ENCODE measurements at places on chromosomes 5 and 9.

DNA sequence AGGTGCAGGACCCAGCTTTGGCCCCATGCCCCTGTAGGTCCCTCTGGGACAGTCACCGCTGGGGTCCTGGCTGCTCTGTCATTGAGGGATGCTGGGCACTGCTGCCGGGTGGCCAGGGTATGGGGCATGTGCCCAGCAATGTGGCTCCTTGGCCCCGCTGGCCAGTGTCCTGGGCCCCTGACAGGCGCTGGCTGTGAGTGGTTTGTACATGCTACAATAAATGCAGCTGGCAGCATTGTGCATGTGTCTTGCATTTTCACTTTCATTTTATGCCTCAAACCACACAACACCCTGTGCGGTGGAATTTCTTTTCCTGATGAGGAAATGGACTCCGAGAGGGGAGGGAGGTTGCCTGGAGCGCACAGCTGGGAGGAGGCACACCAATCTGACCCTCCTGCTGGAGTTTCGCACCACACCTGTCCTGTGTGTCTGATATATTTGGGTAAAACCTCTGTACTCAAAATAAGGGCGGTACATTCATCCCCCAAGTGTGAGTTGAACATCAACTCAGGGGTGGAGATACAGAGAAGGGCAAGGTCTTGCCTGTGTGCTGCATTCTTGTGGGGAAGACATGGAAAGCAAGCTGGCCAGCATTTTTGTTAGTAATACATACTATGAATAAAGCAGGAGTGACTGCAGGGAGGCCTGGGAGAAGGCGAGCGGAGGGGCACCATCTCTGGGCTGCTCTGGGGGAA is 11.7 kb downstream of the TSPAN17 start:
- DNase-seq = no peak

DNA sequence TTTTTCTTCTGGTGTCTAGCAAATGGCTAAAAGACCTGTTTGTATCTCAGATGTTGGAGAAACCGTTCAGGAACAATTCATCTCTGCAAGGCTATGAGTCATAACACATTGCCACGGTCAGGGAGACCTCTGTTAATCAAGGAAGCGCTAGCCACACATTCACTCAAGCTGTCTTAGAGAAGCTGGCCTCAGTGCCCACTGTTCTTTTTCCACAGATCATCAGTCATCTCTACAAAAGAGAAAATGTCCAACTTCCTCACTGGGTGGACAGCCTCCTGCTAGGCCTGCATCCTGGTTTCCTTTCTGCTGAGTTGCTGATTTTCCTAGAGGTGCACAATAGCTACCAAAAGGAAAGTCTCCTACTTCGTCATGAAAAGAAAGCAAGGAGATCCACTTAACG is 360.5 kb downstream of the BNC2 start:
- no peak for DNase-seq

DNA sequence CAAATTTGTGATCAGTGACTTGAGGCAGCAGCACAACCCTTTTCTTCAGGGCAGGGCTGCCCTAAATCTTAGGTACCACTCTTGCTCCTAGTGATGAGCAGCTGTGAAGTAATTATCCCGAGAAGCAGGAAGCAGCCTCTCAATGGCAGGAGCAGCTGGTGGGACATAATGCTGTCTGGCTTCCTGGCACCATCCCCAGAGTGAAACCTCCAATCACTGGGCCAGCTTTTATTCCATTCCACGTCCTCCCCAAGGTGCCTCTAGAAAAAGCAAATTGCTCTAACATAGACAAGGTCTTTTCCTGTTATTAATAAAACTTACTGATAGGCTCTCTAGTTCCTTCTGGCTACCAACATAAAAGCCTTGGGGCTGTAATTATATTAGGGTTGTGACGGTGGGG is 154.0 kb downstream of the FRMD3 start:
- DNase-seq = no peak

- DNase-seq = no peak
Observed at GRCh38 chr5:128572051-128572929, 34.2 kb upstream of the FBN2 start.

GRCh38 chr9:126953041-126953809 is 38.6 kb downstream of the RALGPS1 start:
- DNase-seq = no peak

- no peak for DNase-seq
Observed at GRCh38 chr9:124259158-124259808, 1.5 kb downstream of the NEK6 start.

DNA sequence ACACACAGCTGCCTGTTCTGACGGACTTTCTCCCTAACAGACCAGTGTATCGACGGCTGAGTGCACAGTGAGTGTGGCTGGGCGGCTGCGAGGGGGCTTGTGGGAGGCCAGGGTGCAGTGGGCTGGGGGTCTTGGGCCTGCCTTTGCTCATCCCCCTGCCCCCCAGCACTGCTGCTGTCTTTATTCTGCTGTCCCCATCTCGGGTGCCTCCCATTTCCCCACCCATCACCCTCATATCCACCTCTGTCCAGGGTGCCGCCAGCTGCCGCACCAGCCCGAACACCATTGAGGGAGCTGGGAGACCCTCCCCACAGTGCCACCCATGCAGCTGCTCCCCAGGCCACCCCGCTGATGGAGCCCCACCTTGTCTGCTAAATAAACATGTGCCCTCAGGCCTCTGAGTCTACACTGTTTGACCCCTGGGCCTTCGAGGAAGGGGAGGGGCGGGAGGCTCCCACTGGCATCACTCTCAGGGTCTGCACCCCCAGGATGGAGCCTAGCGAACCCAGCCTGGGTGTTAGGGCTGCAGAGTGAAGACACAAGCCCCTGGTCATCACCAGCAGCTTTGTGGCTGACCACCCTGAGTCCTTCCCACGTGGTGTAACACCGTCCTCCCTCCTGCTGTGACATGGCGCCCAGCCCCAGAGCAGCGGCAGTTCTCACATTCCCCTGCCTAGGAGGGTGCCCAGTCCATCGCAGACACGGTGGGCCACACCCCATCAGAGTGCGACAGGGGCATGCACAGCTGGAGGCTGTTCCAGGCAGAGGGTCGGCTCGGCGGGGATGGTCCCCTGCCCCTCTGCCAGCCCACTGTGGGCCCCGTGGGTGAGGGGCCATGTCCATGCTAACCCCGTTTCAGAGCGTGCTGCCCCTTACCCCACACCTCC is 4.0 kb downstream of the LCN2 start:
- DNase-seq = no peak

DNA sequence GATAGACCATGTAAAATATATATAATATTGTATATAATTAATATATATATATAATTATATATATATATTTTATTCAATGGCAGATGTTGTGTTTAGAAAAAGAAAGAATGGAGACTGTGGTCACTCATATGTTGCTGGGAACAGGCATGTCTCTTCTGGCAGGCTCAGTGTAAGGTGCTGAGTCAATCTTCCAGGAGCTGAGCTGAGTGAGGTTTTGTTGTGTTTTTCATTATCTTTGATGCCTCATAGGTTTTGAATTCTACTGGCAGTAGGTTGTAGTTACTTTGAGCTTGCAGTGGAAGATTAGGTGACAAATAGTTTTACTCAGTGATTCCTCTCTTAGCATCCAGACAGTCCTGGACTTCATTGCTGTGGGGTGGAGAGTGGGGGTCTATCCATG is 561.3 kb downstream of the IRX1 start:
- DNase-seq = no peak

DNA sequence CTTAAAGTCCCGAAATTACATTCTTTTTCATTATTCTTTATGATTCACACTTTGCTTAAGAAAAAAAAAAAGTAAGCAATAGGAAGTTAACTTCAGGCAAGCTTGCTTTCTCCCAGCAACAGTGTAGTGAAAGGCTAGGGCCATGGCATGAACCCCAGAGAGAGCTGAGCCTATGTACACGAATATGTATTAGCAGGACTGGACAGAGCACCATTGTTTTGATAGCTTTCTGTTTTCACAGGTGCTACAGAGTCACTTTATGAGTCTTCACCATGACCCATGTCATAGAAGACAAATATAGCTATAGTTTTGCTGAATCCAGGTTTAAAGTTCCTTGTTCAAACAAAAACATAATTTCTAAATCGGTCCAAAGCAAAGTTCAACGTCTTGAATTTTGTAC is 199.2 kb downstream of the ADAMTSL1 start:
- no peak for DNase-seq

DNA sequence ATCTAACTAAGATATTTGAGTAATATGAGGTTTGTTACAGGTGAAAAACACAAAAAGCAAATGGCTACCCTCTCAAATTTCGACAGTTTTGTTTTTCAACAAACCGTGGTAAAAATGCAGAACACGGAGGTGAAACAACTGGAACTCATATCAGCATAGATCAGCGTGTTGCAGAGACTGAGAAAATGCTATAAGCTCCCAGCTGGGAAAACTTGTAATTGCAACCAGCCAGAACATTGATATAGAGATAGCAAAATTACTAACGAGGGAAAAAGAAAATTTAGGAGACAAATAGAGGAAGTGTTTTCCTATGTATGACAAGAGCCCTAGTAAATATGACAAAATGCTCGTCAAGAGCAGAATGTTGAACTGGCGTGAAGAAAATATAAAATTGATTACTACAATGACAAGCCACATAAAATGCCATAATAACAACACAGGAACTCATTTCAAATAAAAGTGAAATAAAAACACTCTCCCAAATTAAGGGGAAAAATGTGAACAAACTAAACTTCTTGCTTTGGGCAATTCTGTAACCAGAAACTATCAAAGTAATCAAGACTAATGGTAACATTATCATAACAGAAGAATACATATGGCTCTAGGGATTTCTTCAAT is 1989.8 kb downstream of the EFNA5 start:
- no peak for DNase-seq

All from type B pancreatic cell (in vitro differentiated cells).